ENCODE measurements at places on chromosomes 2 and 18.

DNA sequence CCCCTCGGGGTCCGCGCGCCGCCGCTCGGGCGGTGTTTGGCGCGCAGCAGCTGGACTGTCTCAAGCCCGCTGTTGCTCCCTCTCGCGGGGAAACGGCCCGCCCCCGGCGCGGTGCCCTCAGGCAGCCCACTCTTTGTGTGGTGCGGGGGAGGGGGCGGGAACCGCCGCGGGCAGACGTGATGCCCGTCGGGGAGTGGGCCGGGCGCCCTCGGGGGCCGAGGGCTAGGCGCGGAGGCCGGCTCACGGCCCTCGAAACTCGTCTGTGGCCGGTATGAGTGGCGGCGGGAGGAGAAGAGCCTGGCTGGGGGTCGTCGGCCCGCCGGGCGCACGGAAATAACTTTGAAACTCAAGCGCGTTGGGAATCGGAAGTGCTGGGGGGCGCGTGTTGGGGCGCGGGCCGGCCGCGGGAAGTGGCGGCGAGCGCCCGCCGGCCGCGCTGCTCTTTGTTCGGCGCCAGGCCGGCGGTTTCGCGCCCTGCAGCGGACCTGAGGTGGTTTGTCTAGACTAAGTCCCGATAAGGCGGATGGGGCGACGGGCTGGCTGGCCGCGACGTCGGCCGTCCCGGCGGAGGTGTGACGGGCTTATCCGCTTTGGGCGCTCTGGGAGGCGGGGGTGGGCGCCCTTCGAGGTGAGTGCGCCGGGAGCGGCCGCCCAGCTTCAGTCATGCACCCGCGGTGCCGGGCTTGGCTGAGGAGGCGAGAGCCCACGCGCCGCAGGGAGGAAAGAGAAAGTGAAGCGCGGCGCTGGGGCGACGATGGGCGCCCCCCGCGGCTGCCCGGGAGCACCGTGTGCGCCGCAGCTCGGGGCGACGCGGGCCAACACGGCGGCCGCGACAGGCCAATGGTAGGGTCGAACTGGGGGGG lies 679 bp downstream of the PTMA start:
- no peak for DNase-seq

- peak; percentile 83 for DNase-seq
These were observed 16.4 kb upstream of the HNMT start for GRCh38 chr2:137947728-137948336.

DNA sequence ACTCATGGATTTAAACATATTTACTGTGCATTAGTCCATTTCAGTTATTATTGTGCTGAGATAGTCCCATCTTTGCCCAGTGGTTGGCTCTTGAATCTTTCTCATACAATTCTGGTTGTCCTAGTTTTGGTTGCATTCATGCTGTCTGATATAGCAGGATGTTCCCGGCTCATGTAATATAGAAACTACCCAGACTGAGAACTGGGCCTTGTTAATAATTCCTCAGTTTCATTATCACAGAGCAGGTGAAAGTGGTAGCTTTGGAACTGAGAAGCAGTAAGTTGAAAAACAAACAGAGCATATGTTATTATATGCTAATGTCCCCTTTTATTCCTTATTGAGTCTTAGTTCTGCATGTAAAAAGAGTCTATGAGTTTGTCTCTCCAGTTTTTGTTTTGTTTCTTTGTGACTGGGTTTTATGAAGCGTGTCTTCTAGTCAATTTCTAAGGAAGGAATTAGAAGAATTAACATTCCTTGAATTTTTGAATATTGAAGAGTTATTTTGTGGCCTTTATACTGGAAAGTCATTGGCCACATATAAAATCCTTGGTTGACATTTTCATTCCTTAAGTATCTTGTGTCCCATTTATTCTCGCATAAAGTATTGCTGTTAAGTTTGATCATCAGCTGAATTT lies 43.3 kb downstream of the EIF5B start:
- no peak for DNase-seq

GRCh38 chr18:6021306-6022073 lies 126.2 kb upstream of the TMEM200C start:
- DNase-seq = no peak

DNA sequence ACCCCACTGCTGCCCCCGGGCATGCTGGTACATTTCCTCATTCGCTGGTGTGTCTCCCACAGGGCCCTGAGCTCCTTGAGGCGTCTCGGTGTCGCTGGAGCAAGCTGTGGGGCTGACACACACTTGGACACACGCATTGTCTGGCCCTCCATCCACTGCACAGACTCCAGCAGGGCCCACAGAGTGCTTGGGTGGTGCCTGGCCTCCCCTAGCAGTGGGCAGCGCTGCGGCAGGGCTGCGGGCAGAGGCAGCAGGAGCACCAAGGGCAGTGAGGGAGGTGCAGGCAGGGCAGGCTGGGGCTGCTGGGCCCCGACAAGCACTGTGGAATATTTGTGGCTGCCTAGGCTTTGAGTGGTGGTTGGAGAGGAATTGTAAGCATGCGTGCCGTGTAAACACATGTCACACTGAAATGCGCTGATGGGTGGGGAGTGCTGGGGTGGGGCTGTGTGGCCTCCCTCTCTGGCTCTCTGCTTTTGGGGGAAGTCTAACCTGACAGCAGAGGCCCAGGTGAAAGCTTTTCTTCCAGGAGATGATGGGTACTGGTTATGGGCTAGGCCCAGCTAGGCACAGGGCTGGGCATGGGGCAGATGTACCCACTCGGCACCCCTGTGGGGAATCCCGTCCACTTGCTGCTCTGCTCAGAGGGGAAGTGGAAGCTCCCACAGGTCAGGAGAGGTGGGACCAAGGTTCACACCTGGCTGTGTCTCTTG lies 55.5 kb upstream of the HS6ST1 start:
- DNase-seq = no peak

- DNase-seq = no peak
These were observed 188.0 kb upstream of the DCC start for GRCh38 chr18:52152036-52152435.

DNA sequence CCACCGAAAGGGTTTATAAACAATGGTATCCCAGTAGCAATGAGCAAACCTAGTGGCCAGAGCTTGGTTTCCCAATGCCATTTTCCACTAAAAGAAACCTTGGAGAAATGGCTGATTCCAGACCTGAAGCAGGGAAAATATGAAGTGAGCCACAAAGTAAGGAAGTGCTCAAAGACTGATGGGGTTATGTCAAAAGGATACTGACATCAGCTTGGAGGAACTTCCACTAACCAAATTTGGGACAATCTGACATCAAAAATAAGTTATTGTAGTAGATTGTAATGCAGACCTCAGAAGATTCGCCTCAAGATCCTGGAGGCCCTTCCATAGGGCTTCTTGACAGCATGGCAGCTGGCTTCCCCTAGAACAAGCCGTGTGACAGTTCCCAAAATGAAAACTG lies 79.4 kb upstream of the SP3 start:
- DNase-seq = no peak

GRCh38 chr2:97781981-97782380 lies 68.6 kb downstream of the ZAP70 start:
- no peak for DNase-seq

DNA sequence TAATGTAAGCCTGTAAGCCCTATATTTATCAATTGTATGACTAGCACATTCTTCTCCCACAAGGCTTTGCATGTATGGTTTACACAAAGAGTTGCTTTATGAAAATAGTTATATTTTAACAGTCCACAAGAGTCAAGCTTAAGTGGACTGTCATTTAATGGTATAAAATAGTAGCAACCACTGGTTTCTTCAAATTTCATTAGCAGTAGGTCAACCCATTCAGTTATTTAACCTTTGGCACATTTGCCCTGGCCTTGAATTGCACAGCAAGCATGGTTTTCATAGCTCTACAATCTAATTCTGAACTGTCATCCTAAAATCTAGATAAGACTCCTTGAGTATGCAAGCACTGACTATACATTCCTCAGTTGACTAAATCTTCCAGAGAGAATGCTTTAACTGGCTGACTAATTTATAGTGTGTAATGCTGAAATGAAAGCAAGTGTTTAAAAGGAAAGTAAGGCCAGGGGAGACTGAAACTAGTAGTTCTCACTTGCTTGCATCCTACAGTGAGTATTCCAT lies 1.8 kb downstream of the DPP4 start:
- no peak for DNase-seq

- no peak for DNase-seq
These were observed 1075.3 kb downstream of the LRP1B start for GRCh38 chr2:141055531-141055930.

- DNase-seq = no peak
These were observed 140.8 kb upstream of the SLC1A4 start for GRCh38 chr2:64848363-64848762.

DNA sequence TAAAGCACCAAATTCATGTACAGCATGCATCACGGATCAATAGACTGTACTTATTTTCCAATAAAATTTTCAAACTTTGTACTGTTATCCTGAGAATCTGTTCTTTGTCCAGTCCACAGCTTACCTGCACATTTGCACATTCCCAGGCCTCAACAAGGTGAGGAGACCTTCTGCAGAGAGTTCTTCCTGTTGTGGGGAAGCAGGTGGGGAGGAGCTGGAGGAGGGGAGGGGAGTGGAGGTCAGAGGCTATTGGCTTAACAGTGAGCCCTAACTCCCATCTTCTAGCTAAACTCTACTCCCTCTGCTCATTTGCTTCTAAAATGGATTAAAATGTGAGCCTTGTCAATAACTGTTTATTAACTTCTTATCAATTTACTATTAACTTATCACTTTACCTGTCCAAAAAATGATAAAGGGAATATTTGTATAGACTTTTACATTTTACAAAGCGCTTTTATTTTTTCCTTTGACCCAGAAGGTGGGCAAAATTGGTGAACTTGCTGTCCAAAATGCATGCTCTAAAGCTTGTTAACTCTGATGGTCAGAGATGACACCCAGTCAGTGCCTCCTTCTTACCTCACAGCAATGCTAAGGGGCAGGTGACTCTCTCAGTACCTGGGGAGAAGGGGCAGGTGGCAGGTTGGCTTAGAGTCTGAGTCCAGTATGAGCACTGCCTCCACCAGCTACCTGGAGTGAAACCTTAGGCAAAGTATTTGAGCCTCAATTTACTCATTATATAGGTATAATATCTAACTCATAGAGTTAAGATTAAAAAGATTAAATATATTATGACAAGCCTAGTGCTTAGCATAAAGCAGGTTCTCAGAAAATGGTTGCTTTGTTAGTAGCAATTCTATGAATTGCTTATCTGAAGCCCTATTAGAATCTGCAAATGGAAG lies 6.8 kb upstream of the IL1RL2 start:
- no peak for DNase-seq

DNA sequence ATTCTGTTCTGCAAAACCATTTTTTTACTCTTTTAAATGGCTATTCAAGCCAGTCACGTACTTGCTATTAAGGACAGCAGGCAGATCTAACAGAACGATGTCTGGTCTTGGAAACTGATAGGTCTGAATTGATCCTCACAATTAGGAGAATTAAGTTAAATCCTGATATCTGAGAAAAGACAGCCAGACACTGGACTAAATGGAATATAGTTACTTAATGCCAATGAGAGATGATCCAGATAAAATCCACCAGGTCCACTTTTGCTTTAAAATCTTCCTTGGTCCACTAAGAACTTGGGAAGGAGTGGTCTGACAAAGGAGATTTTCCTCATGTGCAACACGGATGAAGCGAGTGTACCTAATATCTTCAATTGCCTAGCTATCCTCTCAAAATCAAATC lies 86.9 kb downstream of the PLEKHM3 start:
- DNase-seq = no peak

DNA sequence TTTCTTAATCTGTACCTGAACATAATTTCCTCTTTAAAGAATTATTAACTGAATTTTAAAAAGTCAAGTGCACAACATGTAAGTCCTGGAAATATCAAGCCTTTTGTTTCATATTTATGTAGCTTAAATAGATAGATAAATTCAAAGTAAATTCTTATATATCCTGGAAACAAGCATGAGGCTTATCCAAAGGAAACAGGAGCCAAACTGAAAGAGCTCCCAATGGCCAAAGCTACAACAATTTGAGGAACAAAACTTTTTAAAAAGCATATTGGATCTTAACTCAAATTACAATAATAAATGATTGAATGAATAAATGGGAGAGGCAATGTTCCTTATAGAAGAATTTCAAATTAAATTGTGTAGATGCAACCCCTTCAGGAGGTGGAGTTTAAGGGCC lies 679.1 kb downstream of the METTL4 start:
- no peak for DNase-seq

- DNase-seq = no peak
These were observed 77.0 kb upstream of the TMEM200C start for GRCh38 chr18:5972298-5972697.

DNA sequence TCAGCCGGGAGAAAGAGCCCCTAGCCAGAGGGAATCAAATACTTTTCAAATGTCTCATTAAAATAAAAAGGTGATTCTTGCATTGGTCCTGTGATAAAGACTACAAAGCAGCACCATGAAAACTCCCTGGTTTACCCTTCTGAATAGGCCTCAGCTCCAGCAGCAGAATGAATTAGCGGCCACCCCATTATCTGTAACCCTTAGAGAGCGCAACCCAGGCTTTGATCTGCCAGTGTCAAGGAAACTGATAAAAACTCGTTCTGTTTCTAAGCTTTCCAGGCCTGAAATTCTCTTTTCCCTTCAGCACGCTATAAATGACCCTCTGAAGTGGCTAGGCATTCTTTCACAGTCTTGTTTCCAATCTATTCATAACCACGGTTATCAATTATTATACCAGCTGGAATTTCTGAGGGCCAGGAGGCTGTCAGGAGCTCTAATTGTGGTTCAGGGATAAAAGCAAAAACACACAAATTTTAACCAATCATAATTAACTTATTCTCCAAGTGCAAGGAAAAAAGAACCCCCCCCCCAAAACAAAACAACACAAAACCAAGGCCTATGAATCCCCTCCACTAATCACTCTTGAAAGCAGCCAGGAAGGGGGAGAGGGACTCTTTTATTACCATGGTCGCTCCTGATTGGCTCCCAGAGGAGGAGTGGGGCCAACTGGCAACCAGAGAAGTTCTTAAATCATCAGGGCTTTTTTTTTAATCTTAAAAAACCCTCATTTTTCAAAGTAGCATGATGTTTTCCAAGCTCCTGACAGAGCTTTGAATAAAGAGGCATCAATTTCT lies 258.9 kb downstream of the CYRIA start:
- DNase-seq = no peak

DNA sequence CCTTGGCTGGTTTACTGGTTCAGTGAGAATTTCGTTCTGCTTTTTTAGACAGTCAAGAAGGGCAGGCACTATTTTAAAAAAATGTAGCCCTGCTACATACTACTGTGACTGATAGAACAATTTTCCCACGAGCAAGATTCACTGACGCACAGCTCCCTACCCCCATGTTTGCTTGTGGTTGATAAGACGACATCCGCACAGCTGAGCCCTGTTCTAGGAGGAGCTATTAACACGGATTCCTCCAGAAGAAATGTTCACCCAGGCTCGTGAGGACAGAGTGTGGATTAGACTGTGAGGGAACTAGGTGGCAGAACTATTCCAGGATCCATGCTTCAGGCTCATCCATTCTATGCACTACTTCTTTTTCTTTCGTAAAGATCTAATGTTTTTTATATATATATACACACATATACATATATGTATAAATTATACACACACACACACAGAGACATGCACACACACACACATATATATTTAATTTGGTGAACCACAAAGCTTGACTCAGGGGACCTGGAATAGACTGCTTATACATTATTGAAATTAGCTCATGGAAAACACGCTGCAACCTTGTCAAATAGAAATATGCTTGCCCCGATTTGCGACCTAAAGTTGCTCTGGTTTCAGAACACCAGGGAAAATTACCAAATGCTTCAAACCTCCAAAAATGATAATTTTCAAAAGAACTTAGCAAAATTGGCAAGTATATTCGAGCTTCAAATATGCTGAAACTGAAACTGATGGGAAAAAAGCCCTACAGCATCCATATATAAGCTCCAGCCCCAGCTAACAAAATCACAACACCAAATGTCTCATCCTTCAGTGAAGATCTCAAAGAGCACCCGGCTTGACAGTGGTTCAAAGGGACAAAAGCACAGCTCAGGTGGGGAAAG lies 370.4 kb downstream of the SOCS6 start:
- no peak for DNase-seq

All from Kasumi-1 (cell line).